ENCODE measurements at places on chromosomes 2 and 18. TPM values are rescaled to one million over a fixed set of nuclear protein-coding genes. Genes with fewer than 3 reads are reported as not detected.

DNA sequence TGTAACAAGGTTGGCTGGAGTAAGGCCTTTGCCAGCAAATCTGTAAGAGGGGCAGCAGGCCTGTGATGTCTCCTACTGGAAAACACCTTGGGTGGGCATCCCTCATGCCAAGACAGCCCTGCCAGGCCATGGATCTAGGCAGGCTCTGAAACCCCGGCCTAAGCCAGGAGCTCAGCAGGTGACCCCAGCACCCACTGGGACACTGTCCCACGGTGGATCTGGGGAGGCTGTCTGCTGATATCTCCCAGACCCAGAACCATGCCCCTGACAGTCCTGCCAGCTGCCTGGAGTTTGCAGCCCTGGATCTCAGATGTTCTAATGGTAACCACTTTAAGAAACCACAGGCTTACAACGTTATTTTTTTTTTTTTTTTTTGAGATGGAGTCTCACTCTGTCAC is 117.7 kb downstream of the ZNF516 start:
- no peak for DNase-seq

DNA sequence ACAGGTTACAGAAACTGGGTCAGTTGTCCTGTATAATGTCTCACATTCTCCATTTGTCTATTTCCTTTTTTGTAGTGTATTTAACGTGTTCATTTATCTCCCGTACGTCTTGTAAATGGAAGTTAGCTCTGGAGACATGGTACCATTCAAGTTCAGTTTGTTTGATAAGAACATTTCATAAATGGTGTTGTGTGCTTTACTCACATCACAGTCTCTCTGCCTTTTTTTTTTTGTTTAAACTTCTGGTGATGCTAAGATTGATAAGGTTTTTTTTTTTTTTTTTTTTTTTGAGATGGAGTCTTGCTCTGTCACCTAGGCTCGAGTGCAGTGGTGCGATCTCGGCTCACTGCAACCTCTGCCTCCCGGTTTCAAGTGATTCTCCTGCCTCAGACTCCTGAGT is 41.7 kb downstream of the UBR3 start:
- DNase-seq: no peak

Gene NABP1
- 20.5 TPM for total RNA-seq

GRCh38 chr2:33371304-33372090 is 105.0 kb upstream of the RASGRP3 start:
- DNase-seq: no peak

DNA sequence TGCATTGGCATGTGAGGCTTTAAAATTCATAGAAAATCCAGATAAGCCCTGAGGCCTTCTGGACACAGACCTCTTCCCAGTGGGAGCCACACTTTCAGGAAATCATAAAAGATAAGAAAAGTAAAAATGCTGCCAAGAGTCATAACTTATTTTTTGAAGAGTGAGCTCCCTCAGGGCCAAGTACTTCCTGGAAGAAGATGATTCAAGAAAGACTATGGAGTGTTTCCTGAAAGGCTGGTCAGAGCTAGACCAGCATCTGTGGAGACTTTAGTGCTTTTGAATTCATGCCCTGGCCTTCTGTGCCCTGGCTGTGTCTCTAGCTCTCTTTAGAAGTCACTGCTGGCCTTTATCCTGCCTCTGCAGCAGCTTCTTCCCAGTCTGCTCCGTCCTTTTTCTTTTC is 6.4 kb upstream of the XDH start:
- DNase-seq: no peak

- no peak for DNase-seq
Measured at GRCh38 chr18:54229421-54230059, 5.1 kb upstream of the MBD2 start.

- DNase-seq: no peak
Measured at GRCh38 chr2:178615969-178616368, 135.7 kb downstream of the PLEKHA3 start.

Gene SERPINB12
- total RNA-seq: not detected

DNA sequence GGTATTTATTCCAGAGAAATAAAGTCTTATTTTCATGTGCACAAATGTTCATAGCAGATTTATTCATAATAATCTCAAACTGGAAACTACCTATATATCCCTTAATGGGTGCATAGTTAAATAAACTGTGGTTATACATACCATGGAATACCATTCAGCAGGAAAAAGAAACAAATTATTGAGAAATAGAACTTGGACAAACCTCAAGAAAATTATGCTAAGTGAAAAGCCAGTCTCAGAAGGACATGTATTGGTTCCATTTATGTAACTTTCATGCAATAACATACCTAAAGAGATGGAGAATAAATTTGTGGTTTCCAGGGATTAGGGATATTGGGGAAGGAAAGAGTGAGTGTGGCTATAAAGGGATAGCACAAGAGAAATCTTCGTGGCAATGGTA is 452.6 kb downstream of the SETBP1 start:
- DNase-seq: no peak

- DNase-seq: no peak
Measured at GRCh38 chr2:36059691-36060090, 295.9 kb upstream of the CRIM1 start.

Gene AKAIN1
- not detected for total RNA-seq

Gene GALR1
- not detected for total RNA-seq

DNA sequence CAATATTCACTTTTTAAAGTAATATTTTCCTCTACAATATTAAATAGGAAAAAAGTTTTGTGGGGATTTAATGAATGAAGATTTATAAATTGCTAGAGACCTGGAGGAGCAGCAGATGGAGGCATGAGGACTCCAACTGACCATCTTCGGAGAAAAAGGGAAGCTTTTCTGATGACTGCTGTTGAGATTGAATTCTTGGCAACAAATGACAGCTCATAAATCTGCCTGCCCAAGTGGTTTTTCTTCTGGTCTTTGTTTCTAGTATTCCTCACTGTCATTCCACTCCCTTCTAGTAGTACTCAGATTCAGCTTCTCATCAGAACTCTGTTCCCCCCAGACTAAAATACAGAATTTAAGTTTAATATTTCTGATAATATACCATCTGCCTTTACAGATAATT is 157.0 kb downstream of the EML6 start:
- DNase-seq: no peak

- DNase-seq: no peak
Measured at GRCh38 chr2:28601616-28602015, 105.8 kb downstream of the PLB1 start.

DNA sequence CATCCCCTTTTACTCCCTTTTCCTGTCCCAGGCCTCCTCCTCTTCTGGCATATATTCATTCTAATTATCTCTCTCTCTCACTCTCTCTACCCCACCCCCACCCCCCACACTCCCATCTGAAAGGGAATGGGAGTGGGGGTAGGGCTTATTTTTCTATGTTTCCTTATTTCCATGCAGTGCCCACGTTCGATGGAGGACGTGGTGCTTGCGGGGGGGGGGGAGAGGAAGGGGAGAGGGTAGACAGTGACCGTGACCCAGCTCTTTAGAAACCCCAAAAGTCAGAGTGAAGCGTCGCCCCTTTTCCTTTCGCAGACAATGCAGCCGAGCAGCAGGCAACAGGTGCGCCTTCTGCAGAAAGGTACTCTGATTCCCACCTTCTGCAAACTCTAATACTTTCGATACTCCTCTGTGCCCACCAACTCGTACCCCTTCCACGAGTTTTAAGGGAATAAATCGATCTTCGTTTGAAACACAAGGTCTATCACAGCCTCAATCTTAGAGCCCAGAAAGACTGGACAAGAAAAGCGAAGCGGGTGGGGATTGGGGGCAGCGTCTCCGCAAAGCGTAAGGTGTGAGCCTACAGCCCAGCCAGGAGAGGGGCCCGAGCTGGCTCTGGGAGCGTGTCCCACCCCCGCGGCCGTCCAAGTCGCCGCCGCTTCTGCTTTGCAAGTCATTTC is 891 bp upstream of the NR4A2 start:
- no peak for DNase-seq

DNA sequence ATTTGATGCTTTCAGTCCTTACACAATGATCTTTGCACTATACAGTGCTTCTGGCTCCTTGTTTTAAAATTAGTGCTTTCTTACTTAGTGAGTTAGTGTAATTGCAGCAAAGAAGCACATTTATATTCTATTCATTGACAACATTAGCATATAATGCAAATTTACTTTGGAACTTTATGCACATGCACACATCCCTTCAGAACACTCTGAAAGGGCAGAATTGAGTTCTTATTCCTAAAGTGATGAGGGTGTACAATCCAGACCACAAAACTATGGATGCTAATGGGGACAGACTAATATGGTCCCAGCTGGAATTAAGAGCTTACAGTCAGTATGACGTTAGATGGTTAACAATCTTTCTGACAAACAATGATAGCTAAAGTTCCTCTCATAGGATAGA is 127.1 kb downstream of the RBMS1 start:
- DNase-seq: no peak

GRCh38 chr2:142220901-142221300 is 90.1 kb upstream of the LRP1B start:
- DNase-seq: no peak

- peak; percentile 7 for DNase-seq
Measured at GRCh38 chr18:32707147-32707546, 65.7 kb downstream of the KLHL14 start.

- no peak for DNase-seq
Measured at GRCh38 chr2:115294999-115295398, 852.6 kb downstream of the DPP10 start.

GRCh38 chr2:120396861-120397811 is 51.2 kb downstream of the INHBB start:
- no peak for DNase-seq

DNA sequence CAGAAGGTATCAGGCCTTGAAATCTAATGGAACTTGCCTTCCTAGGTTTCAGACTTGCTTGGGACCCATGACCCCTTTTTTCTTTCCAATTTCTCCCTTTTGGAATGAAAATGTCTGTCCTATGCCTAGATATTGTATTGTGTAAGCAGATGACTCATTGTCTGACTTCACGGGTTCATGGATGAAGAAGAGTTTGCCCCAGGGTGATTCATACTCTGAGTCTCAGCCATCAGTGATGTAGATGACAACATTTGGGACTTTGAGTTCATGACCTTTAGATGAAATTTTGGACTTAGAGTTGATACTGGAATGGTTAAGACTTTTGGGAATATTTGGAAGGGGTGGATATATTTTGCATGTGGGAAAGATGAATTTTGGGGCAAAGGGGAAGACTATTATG is 11.2 kb upstream of the SCYGR5 start:
- no peak for DNase-seq

DNA sequence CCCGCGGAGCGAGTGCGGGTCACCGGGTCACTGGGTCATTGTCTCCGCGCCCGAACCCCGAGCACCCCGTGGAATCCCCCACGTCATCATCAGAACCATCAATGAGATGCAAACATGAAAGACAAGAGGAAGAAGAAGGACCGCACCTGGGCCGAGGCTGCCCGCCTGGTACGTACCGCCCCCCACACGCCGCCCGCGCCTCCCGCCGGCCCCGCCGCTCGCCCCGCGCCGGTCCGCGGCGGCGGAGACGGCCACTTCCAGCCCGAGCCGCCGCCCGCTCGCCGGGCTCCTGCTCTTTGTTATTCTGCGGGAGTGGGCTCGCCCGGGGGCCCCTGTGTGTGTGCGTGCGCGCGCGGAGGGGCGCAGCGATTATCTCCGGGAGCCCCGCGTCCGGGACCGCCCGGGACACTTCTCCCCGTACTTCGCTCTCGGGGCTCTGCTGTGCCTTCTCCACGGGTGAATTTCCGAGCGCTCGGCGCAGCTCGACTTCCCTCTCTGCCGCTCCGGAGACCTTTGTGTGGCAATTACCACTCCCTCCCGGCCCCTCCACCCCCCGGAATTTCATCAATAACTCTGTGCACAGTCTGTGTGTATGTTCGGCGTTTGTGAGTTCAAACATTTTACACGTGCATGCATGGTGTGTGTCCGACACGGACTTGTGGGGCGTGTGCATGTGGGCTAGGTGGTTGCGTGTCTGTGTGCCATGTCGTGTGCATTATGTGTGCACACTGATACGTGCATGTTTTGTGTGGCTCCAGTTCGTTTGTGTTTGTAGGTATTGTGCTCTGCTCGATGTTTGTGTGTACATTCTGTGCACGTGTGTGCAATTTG is 714 bp downstream of the ASXL3 start:
- peak; percentile 39 for DNase-seq

- DNase-seq: no peak
Measured at GRCh38 chr2:81545626-81546025, 1241.1 kb upstream of the LRRTM1 start.

Measured in endothelial cell (in vitro differentiated cells).